ENCODE measurements at places on chromosomes 7 and 10.

- DNase-seq, result no peak
These were observed 482.1 kb downstream of the DNAJB6 start for GRCh38 chr7:157818701-157819454.

DNA sequence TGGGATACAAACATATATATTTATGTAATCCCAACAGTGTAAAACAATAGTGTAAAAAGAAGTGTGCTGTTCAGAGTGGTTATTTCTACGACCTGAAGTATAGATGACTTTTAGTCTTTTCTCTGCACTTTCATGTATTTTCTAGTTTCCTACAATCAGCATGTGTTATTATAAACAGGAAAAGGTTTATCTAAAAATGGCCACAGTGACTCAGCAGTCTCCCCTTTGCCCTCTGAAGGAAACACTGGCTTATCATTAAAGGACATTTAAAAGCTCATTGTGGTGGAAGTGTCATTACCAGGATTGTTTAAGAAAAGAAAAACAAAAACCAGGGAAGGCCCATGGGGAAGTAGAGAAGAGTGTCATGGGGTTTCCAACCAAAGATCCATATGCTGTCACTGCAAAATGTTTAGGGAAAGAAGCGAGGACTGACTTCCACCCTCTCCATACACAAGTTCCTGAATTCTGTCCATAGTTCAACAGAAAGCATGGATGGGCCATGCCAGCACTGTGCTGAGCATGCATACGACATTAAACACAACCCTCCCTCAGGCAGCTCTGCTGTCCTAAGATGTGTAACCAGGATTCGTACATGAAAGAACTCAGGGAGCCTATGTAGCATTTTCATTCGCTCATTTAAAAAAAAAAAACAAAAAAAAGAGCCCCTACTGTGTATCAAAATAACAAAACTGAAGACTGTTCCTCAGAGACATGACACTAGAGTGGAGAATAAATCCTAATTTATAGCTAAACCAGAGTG lies 10.2 kb downstream of the CYREN start:
- DNase-seq, result no peak

- DNase-seq, result no peak
These were observed 235.0 kb downstream of the CCSER2 start for GRCh38 chr10:84563355-84563754.

DNA sequence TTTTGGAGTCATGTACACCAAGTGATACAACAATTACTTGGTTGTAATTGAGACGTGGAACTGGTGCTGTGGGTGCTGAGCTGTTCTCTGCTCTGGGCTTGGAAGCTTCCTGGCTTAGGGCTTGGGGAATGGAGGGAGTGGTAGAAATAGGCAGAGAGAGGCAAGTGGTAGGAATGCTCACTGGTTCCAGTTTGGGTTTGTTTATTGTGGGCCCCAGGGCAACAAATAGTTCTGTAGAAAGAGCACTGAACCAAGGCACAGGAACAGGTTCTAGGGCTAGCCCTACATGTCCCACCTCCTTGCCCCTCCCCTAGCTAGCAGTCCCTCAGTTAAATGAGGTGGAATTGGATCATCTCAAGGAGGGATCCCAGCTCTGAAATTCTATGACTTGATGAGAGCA lies 166.7 kb upstream of the HPS1 start:
- DNase-seq, result no peak

- no peak for DNase-seq
These were observed 245.3 kb downstream of the POLR1F start for GRCh38 chr7:19463581-19463980.

- DNase-seq, result no peak
These were observed 448.4 kb upstream of the COBL start for GRCh38 chr7:51764976-51765375.

DNA sequence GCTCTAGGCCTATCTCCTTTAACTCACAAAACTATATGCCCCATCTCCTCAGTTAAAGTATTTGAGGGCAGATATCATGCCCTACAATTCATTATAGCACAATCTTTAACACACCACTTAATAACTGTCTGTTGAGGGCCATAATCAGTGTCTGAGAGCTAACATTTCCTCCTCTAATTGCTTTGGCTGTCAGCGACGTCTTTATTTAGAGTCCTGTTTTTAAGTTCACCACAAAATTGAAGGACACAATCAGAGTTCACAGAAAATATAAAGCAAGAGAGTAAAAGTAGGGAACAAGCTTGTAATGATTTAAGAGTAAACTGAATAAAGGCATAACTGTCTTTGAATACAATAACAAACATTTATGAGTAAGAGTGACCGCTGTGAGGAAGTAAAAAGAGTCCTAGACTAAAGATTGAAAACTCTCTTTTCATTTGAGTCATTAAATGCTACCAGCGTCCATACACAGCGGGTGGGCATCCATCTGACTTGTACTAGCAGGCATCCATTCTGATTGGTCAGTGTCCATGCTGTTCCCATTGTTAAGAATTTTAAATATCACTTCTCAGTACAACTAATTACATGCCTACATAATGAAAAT lies 38.4 kb upstream of the ABCB4 start:
- DNase-seq, result no peak

DNA sequence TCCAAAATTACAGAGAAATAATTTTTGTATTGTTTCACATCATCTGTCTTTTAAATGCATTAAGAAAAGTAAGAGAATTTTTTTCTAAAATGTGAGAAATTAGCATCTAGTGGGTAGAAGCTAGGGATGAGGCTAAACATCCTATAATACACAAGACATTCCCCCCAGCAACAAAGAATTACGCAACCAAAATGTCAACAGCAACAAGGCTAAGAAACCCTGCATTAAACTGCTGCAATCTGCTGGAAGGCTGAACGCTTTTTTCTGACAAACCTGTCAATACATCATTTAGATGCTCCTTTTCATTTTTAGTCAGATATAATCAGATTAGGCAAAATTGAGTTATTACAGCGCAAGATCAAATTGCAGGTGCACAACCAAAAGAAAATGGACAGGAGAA lies 162.2 kb downstream of the C1GALT1 start:
- DNase-seq, result no peak

DNA sequence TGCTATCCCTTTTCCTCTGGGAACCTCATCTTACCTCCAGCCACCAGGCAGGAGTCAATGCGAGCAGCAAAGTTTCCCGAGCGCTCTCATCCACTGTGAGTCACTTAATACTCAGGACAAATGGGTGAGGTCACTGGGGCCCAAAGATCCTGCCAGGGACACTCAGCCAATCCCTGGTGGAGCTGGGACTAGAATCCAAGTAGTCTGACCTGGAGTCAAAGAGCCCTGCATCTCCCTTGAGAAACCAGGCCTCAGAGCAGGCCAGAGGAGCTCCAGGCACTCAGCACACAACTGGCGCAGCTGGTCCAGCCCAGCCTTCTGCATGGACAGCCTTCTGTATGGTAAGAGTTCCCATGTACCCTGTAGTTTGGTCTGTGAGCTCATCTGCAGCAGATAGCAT lies 142.3 kb downstream of the MAPK8 start:
- no peak for DNase-seq

DNA sequence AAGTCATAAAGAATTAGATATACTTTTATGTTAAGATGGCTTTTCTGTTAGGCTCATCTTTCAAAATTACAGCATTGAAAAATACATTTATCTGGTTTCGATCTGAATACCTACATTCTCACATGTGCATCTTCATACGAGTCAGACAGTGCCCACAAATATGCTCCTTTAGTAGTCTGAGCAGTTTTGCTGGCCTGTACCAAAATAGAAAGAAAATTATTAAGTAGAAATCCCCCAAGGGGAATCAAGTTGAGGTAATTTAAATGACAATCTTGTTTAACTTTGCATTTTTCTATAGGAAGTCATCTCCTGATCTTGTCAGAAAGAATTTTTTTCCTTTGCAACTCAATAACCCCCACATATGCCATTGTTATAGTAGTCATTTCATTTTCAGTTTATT lies 287.4 kb upstream of the SEMA3D start:
- DNase-seq, result no peak

GRCh38 chr7:13946181-13946580 lies 43.3 kb downstream of the ETV1 start:
- DNase-seq, result no peak

DNA sequence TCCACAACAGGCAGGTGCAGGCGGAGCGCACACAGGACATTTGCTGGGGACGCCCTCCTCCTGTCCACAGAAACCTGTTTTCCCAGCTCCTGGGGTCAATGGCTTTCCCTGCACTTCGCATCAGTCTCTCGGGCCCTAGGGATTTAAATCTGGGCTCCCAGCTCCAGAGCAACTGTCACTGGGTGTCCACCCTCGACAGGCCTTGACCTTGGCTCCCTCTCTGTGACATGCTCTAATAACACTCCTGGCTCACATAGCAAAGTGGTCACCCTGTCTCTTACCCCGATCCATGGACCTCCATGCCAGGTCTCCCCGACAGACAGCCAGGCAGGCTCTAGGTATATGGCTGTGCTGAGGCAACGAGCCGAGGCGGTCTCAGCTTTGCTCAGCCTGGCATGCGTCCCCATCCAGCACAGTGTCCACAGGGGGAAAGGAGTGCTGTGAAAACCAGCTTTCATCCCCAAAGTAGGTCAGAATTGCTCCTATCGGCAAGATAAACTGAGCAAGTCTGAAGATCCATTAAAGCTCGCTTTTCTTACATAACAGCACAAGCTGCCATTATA lies 195.6 kb downstream of the TNS3 start:
- DNase-seq, result no peak

GRCh38 chr7:81692146-81692905 lies 77.5 kb downstream of the HGF start:
- no peak for DNase-seq

DNA sequence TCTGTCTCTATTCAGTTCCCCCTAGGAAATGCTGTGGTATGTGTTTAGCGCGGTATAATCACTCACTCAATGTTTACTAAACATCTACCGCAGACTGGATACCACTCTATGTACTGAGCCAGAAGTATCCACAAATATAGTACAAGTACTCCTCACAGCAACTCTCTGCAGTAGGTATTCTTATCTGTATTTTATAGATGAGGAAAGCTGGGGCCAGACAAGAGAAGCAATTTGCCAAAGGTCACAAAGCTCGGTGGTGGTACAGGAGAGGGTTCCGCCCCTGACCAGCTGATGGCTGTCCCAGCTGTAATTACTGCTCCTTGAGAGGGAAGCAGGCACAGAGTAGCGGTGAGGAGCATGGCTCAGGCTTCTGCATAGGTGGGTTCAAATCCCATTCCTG lies 184.1 kb downstream of the DOCK4 start:
- DNase-seq, result no peak

DNA sequence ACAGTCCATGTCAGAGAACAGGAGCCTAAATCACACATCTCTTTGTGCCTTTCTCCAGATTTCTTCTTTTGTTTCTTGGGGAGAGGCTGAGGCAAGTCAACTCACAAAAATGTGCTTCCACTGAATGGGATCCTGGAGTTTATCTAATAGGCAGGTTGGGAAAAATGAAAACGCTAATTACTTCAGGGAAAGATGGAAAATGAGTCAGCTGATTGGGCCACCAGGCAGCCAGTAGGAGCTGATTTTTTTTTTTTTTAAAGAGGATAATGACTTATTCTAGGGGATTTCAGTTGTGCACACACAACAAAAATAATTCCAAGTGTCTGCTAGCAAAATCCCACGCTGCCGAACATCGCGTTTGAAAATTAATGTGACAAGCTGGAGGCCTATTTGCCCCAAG lies 412.8 kb upstream of the ZMIZ1 start:
- no peak for DNase-seq

DNA sequence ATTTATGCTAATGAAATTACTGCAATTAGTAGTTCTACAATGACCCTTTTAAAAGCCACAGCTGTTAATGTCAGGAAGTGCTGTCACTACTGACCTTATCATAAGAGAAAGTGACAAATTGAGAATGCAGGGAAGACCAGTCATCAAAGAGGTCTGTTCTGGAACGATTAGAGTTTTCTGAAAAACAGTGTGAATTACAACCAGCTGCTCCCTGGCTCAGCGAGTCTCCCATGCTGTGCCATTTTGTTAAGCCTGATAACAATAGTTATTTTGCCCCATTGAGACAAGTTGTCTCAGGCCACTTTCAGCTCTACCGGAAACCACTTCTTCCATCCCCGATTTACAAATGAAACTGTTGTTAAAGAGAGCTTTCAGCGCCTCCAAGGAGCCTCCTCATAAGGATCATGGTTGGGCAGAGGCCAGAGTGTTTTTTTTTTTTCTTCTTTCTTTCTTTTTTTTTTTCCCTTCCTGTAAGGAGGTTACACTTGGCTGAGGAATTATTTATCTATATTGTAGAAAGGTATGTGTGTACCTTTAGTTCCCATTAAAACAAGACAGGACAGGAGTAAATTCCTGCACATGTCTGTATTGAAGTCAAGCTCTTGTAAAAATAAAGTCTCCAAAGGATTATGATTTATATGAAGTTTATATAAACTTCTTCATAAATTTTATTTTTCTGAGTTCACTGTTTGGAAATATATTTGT lies 173.6 kb downstream of the CDCA7L start:
- no peak for DNase-seq

- DNase-seq, result no peak
These were observed 176.2 kb upstream of the ITGB1 start for GRCh38 chr10:33134011-33134751.

- DNase-seq, result no peak
These were observed 79.4 kb upstream of the LRRN3 start for GRCh38 chr7:111011520-111011919.

DNA sequence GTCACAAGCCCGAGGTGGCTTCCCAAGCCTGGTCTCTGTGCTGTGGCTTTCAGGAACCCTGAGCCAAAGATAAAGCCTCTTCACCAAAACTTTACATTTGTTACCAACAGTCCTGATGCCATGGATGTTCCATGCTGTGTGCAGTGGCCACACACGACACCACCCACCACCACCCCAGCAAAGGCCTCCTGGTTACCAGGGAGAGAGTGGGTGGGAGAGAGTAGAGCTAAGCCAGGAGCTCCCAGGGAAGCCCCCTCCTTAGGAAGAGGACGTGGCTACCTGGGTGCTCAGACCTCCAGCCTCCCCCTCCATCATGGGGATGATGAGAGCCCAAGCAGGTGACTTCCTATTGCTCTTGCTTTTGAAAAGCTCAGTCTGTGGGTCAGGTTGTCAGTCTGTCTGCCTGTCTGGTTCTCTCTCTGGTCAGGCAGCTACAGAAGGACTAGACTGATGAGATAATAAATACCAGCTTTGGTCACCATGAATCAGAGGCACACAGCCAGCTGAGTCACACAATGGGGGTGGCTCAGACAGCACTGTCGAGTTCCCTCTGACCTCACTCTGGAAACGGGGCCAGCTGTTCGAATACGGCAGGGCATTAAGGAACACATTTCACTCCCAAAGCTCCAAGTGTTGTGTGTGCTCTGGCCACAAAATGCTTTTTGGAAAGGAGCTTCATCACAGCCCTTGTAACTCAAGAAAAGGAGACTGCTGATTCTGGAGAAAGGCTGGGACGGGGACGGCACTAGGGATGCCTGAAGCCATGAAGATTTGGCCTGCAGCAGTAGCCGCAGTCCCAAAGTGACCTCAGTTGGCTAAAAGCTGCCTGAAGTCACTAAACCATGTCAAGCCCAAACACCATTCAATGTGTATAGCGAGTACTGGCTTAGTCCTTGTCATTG lies 166.0 kb downstream of the FANK1 start:
- DNase-seq, result no peak

- DNase-seq, result no peak
These were observed 3.1 kb upstream of the CAPZA2 start for GRCh38 chr7:116859323-116859722.
